ENCODE measurements at places on chromosomes 6 and 20.

DNA sequence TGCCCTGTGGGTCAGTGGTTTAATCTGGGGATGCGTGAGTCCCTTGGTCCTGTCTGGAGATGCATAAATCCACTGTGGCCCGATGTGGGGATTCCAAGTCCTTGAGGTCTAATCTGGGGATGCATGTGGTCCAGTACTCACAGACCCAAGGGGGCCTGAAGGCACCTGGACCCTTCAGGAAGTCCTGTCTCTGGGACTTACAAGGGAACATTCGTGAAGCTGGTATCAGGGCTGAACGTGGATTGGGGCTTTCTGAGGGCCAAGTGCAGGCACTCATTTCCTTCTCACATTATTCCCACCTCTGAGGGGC, 25.2 kb upstream of the GTSF1L start:
- DNase-seq, result no peak

DNA sequence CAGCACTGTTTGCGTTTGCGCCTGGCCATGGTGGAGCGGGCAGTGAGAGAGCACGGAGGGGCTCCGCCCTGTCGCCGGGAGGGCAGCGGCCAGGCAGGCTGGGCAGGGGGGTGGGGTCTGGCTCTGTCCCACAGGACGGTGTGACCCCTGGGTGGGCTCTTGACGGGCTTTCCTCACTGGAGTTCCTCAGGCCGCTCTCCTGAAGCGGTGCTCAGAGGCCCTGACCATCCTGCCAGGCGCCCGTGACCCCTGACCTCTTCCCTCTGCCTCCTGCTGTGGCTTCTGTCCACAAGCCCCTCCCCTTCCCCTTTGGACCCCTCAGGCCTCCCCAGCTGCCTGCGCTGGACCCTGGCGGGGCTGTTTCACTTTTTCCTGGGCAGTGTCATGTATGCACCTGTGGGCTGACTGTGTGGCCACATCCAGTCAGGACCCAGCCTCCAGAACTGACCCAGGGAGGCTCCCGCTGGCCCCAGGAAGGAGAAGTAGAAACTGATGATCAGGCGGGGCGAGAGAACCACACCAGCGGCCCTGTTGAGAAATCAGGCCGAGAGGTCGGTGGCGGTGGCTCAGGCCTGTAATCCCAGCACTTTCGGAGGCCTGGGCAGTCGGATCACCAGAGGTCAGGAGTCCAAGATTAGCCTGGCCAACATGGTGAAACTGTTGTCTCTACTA, 1.2 kb downstream of the OGFR start:
- no peak for DNase-seq

- no peak for DNase-seq
Observed at GRCh38 chr6:15513801-15514711, 148.8 kb downstream of the DTNBP1 start.

- DNase-seq, result no peak
Observed at GRCh38 chr6:28323813-28324424, 12.0 kb downstream of the ZSCAN31 start.

DNA sequence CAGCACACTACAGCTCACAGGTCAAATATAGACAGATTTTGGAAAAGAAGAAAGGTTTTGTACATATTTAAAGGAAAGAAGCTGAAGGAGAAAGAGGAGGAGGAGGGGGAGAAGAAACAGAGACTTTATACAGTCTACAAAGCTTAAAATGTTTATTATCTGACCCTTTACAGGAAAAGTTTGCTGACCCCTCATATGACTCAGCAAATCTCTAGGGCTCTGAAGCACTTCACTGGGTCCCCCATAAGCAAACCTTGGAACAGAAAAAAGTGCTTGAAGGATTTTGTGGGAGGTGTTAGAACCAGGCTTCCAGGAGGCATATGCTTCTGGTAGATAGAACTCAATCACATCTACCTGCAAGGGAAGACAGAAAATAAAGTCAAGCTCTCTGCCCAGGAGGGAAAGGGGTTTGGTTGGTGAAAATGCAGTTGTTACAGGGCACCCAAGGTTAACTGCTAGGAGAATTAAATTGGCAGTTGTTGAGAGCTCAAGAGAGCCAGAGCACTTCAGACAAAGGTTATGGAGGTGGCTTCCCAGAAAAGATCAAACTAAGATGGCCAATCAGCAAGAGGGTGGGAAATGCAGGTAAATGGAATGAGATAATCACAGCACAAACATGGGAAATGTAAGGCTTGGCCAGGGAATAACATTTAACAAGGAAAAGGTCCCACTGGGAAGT, 207.4 kb upstream of the SGK1 start:
- DNase-seq, result no peak

- no peak for DNase-seq
Observed at GRCh38 chr20:51065615-51066014, 42.7 kb upstream of the KCNG1 start.

GRCh38 chr6:45002390-45003105, 325.6 kb upstream of the RUNX2 start:
- no peak for DNase-seq

- DNase-seq, result no peak
Observed at GRCh38 chr6:133804265-133804664, 84.6 kb upstream of the TCF21 start.

DNA sequence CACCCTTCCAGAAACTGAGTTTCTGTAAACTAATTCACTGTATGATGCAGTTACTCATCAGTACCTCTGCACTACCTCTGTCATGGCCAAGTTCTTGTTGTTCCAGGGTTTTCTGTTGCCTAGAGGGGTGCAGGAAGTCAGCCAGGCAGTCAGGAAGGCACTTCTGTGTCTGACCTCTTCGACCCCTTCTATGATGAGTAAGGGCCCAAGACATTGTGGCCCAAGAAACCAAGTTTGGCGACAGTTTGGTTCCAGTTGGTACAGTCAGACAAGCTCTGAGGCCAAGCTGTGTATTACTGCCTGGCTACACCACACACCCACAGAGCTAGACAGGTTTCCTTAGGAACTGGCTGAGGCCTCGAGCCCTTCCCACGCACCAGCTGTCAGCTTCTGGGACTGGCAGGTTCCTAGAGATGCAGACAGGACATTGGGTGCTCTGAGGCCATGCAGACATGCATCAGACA, 41.2 kb downstream of the TRAF3IP2 start:
- DNase-seq, result no peak

GRCh38 chr6:162973980-162974379, 246.2 kb downstream of the PACRG start:
- no peak for DNase-seq

- DNase-seq, result no peak
Observed at GRCh38 chr6:158219228-158219627, 51.1 kb downstream of the GTF2H5 start.

DNA sequence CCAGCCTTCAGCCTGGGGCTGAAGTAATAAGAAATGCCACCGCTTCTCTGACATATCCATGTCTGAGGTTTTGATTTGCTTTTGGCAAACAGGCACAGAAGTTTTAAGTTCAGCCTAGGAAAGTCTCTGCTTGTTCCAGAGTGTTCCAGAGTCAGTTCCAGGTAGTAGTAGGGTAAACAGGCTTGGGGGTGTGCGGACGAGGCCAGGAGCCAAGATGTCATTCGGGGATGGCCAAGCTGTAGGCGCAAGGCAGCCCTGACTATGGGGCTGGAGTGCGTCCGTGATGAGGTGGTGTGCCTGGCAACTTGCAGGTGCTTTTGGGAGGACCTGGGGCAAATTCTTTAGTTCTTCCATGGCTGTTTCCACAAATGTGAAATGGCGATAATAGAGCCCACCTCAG, 60.3 kb downstream of the IRF4 start:
- DNase-seq, result no peak

- no peak for DNase-seq
Observed at GRCh38 chr6:3418496-3419060, 38.3 kb downstream of the SLC22A23 start.

DNA sequence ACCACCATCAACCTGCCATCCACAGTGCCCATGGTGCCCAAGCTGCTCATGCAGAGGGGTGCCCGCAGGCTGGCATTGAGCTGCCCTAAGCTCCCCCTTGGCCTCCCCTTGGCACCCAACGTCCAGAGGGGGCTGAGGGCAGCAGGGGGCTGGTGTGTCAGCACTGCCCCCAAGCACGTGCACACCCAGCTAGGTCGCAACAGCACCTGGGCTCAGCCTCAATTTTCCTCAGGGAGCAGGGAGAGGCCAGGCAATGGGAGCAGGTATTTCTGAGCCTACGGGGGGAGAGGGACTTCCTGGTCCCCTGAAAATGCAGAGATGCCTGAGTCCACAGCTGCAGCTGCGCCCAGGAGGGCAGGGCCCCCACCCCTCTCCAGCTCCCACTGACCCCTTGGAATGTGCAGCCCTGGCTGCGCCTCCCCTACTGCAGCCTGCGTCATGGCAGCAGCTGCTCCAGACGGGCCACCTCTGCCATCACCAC, 204.2 kb downstream of the ANKRD60 start:
- DNase-seq, result no peak

DNA sequence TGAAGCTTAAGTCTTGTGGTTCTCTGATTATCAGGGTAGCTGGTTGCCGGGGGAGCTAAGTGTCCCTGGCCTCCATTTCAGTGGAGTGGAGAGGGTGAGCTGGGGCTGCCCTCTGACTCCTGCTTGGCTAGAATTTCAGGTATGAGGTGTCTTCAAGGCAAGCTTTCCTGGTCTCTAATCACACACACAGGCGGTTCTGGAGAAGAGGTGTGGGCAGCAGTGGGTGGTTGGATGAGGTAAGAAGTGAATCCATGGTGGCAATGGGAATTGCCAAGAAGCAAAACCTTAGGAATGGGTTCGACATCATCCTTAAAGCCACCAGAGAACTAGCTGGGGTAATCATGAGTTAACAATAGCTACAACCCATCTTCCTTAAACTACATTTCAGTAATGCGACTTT, 157.6 kb downstream of the CARMIL1 start:
- no peak for DNase-seq

DNA sequence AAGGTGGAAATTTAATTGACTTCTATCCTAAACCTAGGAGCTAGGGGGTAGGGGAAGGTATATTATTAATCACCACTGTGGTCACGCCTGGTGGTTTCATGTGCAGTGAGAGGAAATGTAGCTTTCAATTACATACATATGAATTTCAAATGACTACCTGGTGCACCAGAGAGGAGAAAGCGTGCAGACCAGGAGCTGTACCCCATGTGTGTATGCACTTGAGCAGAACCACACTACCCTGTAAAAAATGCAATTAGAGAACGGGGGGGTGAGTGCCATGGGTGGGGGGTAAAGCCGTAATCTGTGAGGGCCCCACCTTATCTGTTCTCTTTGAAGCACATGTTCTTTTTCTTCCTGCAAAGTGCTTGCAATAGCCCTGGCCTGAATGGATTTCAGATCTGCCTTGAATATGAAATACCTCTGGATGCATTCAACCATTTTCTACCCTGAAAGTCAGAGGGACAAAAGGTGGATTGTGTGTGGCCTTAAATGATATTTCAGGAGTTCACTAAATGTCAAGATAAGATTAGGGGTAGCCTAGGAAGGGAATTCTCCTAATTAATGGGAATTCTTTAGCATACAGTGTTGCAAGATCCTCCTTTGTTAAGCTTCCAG, 30.9 kb upstream of the EDN3 start:
- no peak for DNase-seq

GRCh38 chr20:48623176-48623905, 204.5 kb downstream of the PREX1 start:
- no peak for DNase-seq

GRCh38 chr20:52534616-52535015, 343.0 kb upstream of the ZFP64 start:
- DNase-seq, result no peak

All from stimulated activated CD8-positive, alpha-beta memory T cell treated with anti-CD3 and anti-CD28 coated beads, Interleukin-7, amount 100 ng/mL, for 1 hour (primary cell).